ENCODE measurements at places on chromosomes 2 and 18.

- no peak for DNase-seq
These were observed 8.9 kb downstream of the TFPI start for GRCh38 chr2:187545238-187545751.

GRCh38 chr2:152870239-152870638 lies 151.8 kb downstream of the ARL6IP6 start:
- DNase-seq: no peak

DNA sequence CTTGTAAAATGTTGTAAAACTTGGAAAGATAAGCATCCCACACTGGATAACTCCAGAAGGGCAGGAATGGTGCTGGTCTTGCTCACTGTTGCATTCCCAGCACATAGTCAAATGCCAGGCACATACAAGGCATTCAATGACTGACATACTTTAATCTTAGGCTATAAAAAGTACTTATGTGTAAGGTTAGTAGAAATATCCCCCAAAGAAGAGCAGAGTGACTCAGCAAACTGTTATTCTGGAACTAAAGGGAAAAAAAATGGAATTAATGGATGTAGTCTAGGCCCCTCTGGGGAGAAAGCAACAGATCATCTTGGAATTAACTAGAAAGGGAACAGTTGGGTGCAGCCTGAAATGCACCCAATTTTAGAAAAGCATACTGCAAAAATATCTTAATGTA lies 9.0 kb downstream of the ZBTB14 start:
- no peak for DNase-seq

DNA sequence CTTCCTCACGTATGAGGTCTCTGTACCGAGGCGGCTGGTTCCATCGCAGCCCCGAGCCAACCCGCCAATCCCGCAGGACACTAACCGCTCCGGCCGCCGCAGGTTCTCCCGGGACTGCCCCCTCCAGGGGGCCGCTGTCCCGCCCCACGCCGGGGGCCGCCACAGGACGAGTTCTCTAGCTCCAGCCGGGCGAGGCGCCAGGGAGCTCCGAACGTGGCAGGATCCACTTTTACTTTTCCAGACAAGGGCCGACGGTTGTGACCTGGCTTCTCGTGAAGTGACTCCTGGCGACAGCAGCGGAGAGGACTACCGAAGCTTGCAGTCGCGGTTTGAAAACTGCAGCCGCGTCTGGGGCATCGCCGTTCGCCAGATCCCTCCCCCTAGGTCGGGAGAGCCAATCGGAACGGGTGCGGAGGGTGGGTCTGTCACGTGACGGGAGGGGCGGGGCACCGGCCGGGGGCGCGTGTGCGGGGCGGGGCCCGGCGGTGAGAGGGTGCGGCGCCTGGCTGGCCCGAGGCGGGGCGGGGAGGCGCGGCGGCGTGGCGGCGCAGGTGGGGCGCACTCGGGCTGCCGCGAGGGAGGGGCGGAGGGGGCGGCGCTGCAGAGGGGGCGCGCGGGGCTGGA lies at the start of gene STK17B:
Gene STK17B, minus strand, starts transcription at position 331 of the 624 bp plus-strand sequence. CDS start 8,195 bp downstream, outside the sequence.
- DNase-seq: peak; percentile 96

- DNase-seq: peak; percentile 49
These were observed 7.9 kb upstream of the LBH start for GRCh38 chr2:30223413-30223874.

Measured in GM10248 (cell line).